ENCODE measurements at places on chromosomes 3 and 15.

DNA sequence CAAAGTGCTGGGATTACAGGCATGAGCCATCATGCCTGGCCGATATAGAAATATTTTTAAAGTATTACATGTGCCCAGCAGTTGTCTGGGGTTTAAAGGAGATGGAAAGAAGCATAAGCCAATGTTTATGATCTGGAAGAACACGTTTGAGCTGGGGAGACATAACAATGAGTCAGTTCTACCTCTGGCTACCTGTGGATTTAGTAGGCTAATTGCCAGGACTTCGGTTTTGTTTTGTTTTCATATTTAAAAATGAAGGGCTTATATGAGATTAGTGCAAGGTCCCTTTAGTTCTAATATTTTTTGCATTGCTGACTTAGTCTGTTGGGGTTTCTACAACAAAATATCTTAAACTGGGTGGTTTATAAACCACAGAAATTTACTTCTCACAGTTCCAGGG lies 22.9 kb upstream of the TNFSF10 start:
- no peak for DNase-seq

GRCh38 chr3:125591116-125591760 lies 4.1 kb downstream of the OSBPL11 start:
- DNase-seq, result no peak

- no peak for DNase-seq
Measured at GRCh38 chr15:56351353-56351752, 13.9 kb upstream of the TEX9 start.

- DNase-seq, result no peak
Measured at GRCh38 chr3:112470788-112471187, 28.5 kb downstream of the BTLA start.

DNA sequence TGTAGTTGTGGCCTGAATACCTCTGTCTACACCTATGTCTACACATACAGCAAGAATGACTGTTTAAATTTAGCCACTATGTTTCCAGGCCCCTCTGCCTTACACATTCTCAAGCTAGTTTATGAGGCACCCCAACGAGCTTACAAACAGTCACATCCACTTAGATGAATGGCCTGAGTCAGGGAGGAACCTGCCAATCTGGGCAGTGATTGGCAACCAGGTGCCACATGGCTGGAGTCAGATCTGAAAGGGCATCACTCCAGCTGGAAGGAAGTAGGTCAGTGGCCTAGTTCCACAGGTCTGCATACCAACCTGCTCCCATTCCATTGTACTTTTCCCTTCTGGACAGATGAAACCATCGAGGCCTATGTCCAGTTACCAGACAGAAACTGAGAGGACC lies 136.3 kb downstream of the FOXP1 start:
- no peak for DNase-seq

DNA sequence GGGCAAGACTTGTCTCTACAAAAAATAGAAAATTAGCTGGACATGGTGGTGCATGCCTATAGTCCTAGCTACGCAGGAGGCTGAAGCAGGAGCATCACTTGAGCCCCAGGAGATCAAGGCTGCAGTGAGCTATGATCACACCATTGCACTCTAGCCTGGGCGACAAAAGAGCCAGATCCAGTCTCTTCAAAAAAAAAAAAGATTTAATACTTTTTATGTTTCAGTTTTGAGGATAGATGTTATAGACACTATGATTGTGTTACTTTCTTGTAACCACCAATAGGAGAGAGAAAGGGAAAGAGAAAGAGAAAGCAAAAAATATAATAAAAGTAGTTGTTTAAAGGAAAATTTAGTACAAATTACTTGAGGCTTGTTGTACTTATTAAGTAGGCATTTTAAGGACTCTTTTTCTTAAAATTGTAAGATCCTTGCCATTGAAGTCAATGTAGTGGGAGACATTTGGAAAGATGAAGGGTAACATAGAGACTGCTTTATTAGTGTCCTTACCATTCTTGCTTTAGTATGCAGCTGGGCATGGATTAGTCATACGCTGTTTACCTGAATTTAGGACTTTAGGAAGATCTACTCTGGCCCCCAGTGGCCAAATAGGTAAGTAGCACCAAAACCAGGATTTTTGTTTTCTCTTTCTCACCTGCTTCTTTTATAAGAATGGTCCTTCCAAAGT lies 35.1 kb upstream of the ZDHHC23 start:
- DNase-seq, result peak; percentile 29

GRCh38 chr3:156307704-156308103 lies 187.3 kb downstream of the KCNAB1 start:
- no peak for DNase-seq

- DNase-seq, result no peak
Measured at GRCh38 chr15:78873793-78874765, 1.4 kb downstream of the MORF4L1 start.
